ENCODE measurements at places on chromosomes 16 and 17.

GRCh38 chr17:80818871-80819270 is 172.8 kb upstream of the CHMP6 start:
- no peak for DNase-seq

- DNase-seq = no peak
Observed at GRCh38 chr16:58266336-58266735, 28.5 kb downstream of the PRSS54 start.

DNA sequence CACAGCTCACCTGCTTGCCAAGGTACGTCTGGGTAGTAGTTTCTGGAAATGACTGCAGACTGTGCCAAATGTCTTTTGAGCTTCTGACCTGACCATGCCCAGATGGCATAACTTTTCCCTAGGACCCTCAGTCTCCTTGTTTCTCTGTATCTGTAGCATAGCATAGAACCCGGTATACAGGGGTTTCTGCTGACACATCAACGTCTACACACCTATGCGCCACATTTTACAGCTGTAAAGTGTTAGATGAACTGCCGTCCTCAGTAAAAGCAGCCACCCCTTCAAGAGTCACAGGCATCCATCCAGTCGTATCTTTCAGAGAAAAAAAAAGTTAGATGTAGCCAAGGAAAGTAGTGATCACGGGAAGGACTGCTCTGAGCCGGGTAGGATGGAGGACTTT is 17.4 kb downstream of the KCTD2 start:
- no peak for DNase-seq

GRCh38 chr16:10943064-10943353 is 741 bp upstream of the DEXI start:
- no peak for DNase-seq

Measured in NCI-H446 (cell line).